Epithelial cell of esophagus (primary cell): ENCODE measurements at places on chromosomes 7 and 10.

DNA sequence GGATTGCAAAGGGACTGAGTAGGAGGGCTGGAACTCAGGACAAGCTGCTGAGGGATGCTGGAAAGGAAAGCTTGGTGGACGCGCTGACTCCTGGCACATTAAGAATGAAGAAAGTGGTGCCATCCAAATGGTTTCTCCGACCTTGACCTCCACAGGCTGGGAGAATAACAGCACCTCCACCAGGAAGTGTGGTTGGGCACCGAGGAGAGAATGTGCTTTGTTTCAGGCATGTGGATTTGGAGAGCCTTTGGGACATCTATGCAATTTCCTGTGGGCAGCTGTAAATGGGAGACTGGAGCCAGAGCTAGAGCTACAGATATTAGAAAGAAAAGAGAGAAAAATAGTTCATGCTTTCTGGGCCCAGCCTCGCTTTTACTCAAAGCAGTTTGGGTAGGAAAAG, 29.8 kb upstream of the HABP2 start:
- no peak for DNase-seq

- no peak for DNase-seq
Observed at GRCh38 chr7:150358988-150359621, 9.5 kb upstream of the REPIN1 start.

GRCh38 chr7:112757337-112757736, 32.9 kb downstream of the TMEM168 start:
- no peak for DNase-seq

DNA sequence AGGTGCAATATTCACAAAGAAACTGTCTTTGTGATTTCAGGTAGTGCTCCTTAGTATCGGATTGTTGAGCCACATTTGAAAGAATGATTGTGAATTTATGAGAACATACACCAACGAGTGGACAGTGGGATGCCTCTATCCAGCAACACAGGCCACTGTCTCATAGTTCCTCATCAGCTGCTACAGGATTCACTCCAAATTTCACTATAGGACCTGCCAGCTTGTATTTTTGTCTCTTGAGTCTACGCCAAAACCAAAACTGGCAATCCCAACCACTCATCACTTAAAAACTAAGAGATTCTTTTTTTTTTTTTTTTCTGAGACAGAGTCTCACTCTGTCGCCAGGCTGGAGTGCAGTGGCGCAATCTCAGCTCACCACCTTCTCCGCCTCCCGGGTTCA, 964.5 kb downstream of the CNTNAP2 start:
- DNase-seq: no peak

DNA sequence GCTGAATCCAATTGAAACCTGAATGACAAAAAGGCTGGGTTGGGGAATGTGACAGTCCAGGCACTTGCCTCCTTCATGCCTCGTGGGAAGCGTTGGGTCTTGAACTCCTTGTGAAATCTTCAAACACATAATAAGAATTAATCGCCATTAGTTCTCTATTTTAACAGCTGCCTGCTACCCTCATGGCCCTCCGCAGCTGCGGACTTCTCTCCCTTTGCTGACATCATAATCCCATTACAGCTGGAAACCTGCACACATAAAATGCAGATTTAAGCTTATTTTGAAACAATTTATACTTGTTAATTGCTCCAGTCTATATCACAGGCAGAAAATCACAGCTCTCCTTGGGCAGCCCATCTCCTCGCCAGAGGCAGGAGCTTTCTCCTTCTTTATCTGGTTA, 403.0 kb upstream of the MKI67 start:
- no peak for DNase-seq

DNA sequence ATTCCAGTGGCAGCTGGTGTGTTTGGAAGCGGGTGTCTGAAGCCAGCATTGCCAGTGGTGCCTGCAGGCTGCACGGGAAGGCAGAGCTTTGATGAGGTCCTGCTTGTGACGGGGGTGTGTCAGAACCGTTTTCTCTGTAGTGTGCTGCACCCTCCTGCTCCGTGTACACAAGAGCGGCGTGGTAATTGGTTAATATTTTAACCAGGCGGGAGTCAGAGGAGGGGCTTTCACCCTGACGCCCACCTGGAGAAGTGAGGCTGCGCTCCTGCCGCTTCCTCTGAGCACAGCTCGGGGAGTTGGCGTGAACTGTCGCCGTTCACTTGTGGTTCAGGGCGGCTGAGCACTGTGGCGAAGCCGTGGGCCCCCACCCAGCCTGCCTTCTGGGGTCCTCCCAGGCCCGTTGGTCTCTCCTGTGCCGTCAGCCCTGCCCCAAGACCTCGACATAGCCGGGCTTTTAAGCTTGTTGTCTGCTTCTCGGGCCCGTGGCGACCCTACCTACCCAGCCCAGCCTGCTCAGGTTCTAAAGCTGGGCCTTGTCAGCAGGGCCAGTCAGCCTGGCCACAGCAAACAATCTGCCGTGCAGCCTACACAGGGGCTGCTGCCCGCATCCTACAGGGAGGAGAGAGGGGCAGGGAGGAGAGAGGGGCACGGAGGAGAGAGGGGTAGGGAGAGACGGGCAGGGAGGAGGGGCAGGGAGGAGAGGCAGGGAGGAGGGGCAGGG, 11.6 kb downstream of the NKX6-2 start:
- DNase-seq: no peak

GRCh38 chr10:1114719-1115606, 58.8 kb downstream of the WDR37 start:
- no peak for DNase-seq

GRCh38 chr7:26029911-26030310, 122.1 kb upstream of the NFE2L3 start:
- DNase-seq: no peak

DNA sequence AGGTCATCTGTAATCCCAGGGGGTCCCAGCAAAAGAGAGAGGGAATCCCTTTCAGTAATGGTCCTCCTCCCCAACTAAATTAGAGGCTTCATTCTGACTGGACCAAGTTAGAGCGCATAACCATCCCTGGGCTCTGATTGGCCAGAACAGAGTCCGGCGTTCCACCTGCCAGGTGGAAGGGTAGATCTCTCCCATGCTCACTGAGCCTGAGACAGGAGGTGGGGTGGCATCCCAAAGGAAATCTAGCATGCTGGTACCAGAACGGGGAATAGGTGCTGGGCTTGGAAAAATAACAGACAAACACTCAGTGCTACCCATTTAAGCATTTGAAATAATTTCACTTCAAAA, 21.0 kb upstream of the TSPAN33 start:
- no peak for DNase-seq

DNA sequence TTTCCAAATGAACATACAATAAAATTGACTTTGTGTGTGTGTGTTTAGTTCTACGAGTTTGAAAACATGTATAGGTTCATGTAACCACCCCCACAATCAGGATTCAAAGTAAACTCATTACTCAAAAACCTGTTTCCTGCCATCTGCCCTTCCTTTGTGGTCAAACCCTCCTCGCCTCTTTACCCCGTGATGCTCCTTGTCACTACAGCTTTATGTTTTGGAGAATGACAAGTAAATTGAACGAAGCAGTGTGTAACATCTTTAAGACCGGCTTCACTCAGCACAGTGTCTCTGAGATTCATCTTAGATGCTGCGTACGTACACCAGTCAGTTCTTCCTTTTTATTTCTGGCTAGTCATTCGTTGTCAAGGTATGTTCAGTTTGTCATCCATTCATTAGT, 54.6 kb upstream of the MKI67 start:
- no peak for DNase-seq

DNA sequence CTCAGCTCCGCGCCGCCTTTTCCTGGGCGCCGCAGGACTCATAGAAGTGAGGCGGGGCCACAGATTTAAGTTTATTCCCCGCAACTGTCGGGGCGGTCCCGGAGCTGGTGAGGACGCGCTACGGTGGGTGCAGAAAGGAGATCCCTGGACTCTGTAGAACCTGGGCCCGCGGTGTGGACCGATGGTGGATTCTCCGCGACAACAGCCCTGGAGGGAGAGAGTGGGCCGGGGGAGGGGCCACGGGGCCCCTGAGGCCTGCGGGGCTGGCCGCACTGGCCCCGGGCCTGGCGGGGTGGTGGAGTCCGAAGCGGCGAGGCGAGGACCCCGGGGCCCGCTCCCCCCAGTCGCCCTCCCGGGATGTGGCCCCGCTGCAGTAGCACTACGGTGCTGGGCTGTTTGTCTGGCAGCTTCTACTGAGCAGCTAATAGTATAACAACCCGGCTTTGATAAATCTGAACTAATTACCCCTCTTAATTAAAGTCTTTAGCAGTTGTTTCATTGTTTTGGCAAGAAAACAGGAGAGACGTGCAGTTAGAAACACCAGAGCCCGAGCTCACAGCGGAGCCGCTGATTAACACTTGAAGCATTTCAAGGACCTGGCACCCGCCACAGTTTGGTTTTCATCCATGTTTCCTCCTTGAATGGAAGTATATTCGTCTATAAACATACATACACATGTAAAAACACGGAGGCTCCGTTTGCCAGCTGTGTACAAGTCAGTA, 4.2 kb downstream of the FEZF1 start:
- DNase-seq: no peak

DNA sequence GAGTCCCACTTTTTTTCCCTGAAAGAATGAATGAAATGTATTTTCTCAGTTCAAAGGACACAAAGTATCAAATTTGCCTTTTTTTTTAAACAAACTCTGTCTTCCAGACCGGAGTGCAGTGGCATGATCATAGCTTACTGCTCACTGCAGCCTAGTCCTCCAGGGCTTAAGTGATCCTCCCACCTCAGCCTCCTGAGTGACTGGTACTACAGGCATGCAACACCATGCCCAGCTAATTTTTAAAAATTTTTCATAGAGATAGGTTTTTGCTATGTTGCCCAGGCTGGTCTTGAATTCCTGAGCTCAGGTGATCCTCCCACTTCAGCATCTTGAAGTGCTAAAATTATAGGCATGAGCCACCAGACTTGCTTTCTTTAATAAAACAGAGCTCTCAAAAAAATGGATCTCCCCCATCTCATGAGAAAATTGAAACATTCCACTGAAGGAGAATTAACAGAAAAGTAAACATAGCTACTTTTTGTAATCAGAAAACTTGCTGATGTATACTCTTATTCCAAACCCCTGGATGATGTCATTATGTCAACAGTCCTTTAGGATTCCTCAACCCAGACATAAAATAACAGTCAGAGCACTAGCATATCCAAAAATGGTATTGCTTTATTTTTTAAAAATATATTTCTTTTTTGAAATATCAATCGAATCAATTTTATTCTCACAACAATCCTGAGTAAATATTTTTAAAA, 12.3 kb upstream of the TRDMT1 start:
- peak; percentile 53 for DNase-seq

- no peak for DNase-seq
Observed at GRCh38 chr7:25559581-25560367, 331.5 kb upstream of the NPVF start.

- peak; percentile 34 for DNase-seq
Observed at GRCh38 chr7:27889800-27890199, 149.8 kb downstream of the TAX1BP1 start.

DNA sequence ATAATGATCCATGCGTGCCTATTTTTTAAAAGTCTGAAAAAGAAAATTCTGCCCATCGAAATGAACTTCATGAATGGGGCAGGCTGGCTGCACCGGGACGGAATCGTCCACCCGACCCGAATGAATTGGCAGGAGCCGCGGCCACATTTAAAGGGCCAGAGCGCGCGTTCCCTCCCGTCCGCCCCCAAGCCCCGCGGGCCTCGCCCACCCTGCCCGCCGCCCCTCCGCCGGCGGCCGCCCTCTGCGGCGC, 319 bp upstream of the GATA3 start:
- DNase-seq: no peak

GRCh38 chr10:72980348-72980747, 25.7 kb upstream of the PLA2G12B start:
- DNase-seq: peak; percentile 88

- DNase-seq: no peak
Observed at GRCh38 chr10:71388583-71389310, 8.0 kb upstream of the CDH23 start.

- no peak for DNase-seq
Observed at GRCh38 chr10:36117231-36117630, 475.1 kb upstream of the FZD8 start.

- DNase-seq: peak; percentile 72
Observed at GRCh38 chr10:99760321-99760720, 22.1 kb upstream of the ABCC2 start.

DNA sequence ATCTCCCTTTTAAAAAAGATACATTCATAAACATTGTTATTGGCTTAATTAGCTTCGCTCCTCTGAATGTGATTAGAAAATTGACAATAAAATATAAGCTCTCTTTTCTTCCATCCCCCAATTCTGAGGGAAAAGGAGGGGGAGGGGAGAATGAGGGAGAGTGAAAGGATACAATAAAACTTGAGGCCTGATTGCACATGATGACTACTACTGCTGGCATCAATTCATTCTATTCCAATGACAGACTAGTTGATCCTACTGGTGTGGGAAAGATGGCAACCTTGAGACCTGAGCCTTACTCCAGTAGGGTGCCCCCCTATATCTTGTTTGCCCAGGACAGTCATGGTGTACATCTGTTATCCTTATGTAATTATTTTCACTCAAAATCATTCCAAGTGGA, 4.5 kb upstream of the IQUB start:
- no peak for DNase-seq

- DNase-seq: no peak
Observed at GRCh38 chr10:78000956-78001472, 28.3 kb downstream of the POLR3A start.

- peak; percentile 66 for DNase-seq
Observed at GRCh38 chr10:72334825-72335393, 19.8 kb downstream of the DNAJB12 start.

GRCh38 chr7:43639858-43640491, 57.1 kb downstream of the STK17A start:
- DNase-seq: peak; percentile 56

DNA sequence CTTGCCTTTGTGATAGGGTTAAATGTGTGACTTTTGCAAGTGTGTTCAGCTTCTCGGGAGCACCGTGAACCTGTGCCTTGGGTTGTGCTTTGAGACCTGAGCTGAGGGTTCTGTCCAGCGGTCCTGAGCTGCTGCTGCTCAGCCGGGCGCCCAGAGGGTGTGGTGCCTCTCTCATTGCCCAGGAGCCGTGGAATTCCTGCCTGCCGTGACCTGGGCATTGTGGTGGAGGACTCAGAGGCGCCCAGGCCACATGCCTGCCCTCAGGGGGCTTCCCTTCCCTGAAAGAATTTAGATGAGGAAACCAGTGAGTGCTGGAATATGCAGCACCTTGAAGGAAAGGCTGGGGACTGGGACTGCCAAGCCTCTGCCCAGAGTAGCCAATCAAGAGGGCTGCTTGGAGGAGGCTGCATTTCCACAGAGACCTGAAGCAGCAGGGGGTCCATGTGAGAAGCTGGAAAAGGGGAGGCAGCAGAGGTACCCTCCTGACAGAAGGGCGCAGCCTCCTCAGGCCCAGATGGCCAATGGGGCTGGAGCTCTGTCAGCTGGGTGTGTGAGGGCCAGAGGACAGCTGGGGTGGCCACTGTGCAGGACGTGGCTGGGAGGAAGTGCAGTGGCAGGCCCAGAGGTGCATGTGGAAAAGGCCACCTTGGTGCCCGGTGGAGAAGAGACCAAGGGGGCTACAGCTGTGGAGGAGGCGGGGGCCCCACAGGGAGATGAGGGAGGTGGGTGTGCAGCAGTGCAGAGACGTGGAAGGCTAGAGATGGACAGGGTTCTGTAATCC, 107.3 kb downstream of the NKX6-2 start:
- DNase-seq: no peak
